ENCODE measurements at places on chromosomes 3 and 15.

DNA sequence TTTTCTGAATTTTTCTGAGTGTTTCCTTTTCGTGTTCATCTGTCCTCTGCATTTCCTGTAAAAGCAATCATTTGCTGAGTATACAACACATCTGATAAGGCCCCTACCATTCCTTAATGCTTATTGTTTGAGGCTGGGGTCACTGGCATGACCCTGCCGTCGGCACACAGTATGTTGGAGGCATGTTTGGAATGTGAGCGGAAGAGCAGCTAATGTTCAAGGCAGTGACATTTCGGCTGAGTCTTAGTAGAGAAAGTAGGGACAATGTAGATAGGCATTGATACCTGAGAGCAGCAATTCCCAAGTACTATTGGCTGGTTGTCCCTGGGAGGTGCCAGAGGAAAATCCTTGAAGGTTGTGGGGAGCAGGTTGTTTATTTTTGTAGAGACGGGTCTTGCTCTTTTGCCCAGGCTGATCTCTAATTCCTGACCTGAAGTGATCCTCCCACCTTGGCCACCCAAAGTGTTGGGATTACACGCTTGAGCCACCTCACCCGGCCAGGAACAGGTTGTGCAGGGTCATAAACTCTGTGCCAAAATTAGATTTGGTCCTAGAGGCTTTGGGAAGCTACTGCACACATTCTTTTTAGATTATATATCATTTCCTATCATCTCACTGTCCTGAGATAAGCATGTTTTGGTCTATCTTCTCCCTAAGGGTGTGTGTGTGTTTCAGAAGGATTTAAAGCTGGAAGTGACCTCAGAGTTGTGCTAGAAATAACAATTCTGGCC, 13.5 kb downstream of the PTPN23 start:
- DNase-seq: no peak

DNA sequence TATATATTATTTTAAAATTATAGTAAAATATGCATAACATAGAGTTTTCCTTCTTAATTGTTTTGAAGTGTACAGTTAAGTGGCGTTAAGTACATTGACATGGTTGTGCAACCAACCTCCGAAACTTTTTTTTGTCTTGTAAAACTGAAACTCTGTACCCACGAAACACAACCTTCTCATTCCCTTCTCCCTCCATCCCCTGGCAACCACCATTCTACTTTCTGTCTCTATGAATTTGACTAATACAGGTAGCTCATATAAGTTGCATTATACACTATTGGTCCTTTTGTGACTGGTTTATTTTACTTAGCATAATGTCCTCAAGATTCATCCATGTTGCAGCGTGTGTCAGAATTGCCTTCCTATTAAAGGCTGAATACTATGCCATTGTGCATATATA, 179.4 kb downstream of the SATB1 start:
- DNase-seq: no peak

- no peak for DNase-seq
Observed at GRCh38 chr3:183796372-183796771, 29.0 kb downstream of the MAP6D1 start.

DNA sequence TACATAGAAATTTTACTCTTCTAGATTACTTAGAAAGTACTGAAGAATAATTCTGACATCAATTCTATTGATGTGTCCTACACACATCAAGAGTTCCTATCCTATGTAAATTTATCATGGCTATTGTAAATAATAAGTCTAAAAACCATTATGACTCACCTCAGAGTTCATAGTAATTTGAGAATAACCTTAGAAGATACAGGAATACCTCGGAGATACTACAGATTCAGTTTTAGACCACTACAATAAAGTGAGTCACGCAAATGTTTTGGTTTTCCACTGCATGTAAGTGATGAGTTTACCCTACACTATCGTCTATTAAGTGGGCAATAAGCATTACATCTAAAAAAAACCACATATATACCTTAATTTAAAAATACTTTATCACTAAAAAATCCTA, 74.8 kb downstream of the NR1I2 start:
- DNase-seq: no peak

GRCh38 chr15:78156653-78157052, 7.5 kb downstream of the IDH3A start:
- DNase-seq: no peak

DNA sequence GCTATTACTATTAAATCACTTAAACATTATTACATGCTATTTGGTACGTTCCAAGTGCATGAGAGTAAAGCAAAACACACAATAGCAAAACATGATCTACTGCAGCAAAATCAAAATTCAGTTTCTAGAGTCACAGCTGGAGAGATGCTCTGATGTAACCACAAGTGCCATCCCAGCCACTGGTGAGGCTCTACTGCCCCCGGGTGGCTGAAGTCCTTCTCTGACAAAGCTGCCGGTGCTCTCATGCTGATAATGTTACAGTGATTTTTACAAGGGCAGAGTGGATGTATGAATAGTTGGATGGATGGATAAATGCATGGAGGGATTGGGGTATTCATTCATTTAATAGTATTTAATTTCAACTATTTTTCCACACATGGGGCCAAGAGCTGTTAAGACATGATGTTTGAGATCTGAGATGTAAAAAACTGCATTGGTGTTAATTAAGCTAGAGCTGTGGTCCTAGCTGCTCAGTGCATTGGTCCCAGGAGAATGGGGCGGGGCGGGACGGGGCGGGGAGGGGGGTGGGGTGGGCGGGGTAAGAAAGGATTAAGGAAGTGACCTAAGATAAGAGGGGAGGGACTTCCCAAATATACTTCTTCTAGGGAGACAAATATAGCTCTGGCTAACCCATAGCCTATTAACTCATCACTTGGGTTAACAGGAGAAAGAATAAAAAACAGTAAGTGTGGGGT, 5.3 kb upstream of the SPESP1 start:
- peak; percentile 26 for DNase-seq

- no peak for DNase-seq
Observed at GRCh38 chr3:128296469-128297251, 143.4 kb downstream of the EEFSEC start.

DNA sequence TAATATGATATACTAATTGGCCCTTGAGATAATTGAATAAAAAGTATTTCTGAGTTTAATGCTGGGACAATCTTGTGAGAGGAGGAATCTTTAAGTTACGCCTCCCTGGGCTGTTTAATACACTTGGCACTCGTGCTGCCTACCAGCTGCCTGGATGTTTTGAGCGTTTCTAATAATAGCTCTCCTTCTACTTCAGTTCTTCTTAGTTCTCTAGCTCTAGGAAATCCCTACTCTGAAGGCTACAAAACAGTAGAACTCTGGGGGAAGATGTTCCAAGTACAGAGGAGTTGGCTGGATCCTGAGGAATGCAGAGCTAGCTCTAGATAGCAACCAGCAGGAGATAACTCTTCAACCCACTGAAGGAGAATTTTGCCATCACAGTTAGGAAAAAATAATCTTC, 3.5 kb downstream of the NAALADL2 start:
- DNase-seq: no peak

GRCh38 chr15:99931703-99932603, 198.7 kb upstream of the LYSMD4 start:
- no peak for DNase-seq

DNA sequence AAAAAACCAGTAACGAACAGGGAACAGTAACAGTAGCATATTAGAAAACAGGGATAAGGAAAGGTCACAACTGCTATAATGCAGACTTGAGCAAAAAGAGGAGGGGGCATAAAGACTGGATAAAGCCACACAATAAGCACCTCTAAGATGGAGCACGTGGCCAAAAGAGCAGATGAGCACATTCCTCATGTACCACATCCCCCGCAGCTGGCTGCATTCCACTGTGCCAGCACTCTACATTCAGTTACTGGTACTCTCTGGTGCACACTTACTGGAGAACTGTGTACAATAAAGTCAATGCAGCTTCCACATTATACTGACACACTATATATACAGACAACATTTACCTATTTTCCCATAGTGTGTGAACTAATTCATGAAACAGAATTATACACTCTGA, 64.7 kb downstream of the UBE3A start:
- no peak for DNase-seq

DNA sequence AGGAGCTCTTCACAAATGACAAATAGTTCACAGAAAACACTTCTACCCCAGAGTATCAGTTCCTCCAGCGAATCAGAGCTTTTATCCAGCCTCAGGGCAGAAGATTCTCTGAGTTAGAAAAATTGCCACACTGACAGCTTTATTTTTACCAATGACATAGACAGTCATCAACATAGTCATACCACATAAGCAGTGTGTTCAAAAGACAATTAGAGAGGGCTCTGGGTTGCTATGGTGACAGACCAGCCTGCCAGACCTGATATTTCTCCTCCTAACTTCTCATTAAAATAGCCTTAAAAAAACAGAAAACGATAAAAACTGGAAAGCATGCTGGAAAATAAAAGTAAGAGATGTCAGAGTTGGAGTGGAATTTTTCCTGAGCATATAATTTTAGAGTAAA, 45.9 kb upstream of the COL6A5 start:
- DNase-seq: no peak

GRCh38 chr3:114323546-114324254, 29.9 kb downstream of the TIGIT start:
- DNase-seq: no peak

DNA sequence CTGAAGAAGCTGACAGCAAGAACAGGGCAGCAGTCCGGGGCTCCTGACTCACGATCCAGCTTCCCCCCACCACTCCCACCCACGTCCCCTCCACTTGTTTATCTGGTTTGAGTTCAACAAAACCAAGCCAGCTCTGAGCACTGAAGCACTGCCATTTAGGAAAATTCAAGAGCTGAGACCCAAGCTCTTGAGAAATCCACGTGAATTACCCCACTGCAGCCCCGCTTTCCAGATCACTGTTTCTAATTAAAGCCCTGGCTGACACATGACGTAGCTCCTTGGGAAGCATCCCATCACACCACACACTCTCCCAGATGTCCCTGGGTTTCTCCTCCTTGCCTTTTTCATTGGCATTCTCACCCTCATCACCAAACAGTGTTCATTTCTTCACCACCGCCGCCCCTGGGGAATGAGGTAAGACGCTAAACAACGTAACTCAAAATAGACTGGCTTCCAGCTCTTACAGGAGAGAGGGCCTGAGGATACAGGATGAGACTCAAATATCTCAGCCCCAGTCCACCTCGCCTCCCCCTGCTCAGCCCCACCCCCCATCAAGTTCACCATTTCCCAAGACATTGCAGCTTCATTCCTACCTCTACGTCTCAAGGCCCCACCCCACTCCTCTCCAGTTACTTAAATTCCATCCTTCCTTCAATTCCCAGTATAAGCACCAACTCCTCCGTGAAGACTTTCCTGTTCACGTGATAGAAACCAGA, 95.4 kb downstream of the SRGAP3 start:
- DNase-seq: no peak
